ENCODE measurements at places on chromosomes 5 and 9.

- no peak for DNase-seq
These were observed 822.5 kb downstream of the NR2F1-AS1 start for GRCh38 chr5:92758552-92758951.

DNA sequence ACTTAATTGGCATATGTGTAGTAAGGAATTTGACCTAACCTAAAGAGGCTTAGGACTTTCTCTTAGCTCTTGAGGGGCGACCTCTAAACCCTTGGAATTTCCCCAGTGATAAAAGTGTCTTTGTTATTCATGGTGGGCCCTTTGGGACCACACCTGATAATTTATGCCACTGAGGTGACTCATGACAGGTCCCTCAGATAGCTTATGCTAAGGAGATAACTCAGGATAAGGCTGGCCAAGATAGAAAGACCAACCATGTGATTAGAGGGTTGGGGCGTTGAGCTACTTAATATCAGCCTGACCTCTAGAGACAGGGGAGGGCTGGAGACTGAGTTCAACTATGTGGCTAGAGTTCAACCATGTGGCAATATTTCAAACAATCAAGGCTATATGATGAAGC lies 218.1 kb downstream of the AP3B1 start:
- DNase-seq, result no peak

GRCh38 chr5:61450493-61451279 lies 118.6 kb downstream of the ZSWIM6 start:
- no peak for DNase-seq

GRCh38 chr5:41747301-41747700 lies 122.9 kb downstream of the OXCT1 start:
- no peak for DNase-seq

GRCh38 chr9:85541876-85542275 lies 199.9 kb downstream of the AGTPBP1 start:
- DNase-seq, result no peak

Measured in activated CD4-positive, alpha-beta T cell treated with anti-CD3 and anti-CD28 coated beads, Interleukin-2, amount 50 U/mL, for 48 hours (primary cell).